MG63 (cell line): ENCODE measurements at places on chromosomes 2 and 18. TPM values are rescaled to one million over a fixed set of nuclear protein-coding genes. Genes with fewer than 3 reads are reported as not detected.
A peak's percentile ranks its signal among the peaks of the same experiment; 100 is the strongest.

- peak; percentile 87 for DNase-seq
These were observed 4.9 kb downstream of the KLHL30 start for GRCh38 chr2:238143239-238143951.

GRCh38 chr2:30710016-30710415 is 97.2 kb downstream of the CAPN13 start:
- no peak for DNase-seq

CD8B2 gene
- total RNA-seq: not detected in 2 replicates

DNA sequence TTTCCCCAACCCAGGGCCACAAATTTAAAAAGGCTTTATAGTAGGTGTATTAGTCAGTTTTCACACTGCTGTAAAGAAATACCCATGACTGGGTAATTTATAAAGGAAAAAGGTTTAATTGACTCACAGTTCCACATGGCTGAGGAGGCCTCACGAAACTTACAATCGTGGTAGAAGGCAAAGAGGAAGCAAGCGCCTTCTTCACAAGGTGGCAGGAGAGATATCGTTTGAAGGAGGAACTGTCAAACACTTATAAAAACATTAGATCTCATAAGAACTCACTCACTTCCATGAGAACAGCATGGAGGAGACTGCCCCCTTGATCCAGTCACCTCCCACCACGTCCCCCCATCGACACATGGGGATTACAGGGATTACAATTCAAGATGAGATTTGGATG is 70.4 kb downstream of the FECH start:
- no peak for DNase-seq

- DNase-seq: no peak
These were observed 40.7 kb downstream of the ONECUT2 start for GRCh38 chr18:57475903-57476302.

GRCh38 chr2:120769787-120770120 is 34.1 kb downstream of the GLI2 start:
- no peak for DNase-seq

DNA sequence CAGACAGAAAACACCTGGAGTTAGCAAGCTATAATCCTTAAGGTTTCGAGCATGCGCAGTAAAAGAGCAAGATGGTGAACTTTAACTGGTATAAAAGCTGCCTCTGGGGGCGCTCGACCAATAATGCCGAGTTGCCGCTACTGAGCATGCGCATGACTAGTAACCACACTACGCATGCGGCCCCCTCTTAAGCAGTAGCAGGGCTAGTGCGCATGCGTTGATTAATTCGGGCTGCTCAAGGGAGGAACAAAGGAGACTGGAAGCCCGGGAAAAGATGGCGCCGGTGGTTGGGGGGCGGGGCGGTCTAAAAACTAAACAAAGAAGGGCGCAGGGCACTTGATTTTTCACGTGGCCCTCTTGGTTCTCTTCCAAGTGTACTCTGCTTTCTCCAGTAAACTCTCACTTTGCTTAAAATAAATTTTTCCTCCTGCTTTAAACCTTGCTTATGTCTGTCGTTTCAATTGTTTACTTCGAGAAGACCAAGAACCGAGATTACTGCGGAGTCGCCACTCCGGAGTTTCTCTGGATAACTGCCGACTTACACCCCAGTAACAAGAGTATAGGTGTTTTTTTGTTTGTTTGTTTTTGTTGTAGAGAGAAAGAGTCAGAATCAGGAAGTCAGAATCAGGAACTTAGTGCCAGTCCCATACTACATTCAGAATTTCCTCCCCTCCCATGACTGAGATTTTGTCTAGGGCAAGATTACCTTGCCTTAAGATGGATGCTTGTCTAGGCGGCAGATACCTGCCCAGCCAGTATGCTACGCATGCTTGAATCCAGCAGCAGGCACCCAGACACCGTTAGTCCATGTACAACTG is 5.8 kb downstream of the XRCC5 start:
- DNase-seq: peak; percentile 95

ST6GAL2 gene
- not detected in 2 replicates for total RNA-seq

DNA sequence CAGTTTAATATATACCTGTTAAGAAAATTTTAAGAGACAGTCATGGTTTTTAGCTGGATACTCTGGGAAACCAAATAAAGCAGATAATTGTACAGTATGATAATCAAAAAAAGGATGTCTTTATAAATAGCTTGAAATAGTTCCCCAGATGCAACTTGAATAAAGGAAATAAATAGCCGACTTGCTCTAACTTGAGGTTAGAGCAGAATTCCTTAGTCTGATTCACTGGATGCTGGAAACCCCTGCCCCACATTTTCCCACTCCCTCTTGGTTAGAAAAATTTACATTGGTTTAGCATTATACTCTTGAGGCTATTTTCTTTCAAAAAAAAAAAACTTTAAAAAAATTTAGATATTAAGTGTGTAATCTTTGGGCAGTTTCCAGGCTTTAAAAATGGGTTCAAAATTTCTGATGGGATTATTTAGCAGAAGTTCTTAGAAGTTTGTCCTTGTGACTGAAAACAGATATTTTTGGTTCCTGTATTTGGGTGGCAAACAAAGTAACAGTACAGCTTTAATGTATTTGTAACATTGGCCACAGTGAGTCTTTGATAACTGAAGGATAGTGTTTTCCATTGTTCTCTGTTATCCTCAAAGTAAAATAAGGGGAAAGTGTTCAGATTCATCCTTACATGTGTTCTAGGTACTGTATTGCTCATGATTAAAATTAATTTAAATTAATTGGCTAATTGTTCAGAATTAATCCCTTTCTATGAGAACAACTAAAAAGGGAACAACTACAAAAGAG is 39.6 kb downstream of the ITGAV start:
- no peak for DNase-seq

DNA sequence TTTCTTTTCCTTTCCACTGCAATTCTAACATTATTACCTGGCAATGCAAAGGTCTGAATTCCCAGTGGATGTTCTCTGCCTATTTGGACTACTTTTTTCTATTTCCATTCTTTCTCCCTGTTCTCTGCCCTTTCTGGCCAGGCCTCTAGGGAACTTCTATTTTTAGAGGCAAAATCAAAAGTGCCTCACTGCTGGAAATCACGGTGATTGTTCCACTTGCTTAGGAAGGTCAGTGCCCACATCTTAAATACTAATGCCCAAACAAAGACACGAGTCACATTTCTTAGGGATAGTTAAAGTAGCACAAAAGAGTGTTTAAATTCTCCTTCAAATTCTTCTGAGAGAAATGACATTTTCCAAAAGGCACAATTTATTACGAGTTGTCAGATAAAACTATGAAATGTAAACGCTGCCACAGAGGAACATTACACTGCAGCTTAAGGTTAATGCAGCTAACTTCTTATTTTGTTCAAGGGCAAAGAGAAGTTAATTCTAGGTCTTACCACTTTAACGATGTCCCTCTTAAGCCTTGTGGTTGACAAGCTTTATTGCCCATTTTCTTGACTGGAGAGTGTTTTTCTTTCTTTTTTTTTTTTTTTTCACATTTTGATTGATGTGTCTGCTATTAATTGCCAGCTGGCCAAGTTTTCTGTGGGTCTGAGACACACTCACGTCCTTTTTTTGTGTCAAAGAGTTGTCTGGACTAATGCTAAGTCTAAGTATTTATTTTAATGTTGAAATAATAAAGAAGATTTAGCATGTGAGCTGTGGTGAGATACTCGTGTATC is 34.7 kb downstream of the ST6GAL2 start:
- DNase-seq: no peak

- DNase-seq: peak; percentile 14
These were observed 68.5 kb downstream of the PIGN start for GRCh38 chr18:62118328-62118727.

DNA sequence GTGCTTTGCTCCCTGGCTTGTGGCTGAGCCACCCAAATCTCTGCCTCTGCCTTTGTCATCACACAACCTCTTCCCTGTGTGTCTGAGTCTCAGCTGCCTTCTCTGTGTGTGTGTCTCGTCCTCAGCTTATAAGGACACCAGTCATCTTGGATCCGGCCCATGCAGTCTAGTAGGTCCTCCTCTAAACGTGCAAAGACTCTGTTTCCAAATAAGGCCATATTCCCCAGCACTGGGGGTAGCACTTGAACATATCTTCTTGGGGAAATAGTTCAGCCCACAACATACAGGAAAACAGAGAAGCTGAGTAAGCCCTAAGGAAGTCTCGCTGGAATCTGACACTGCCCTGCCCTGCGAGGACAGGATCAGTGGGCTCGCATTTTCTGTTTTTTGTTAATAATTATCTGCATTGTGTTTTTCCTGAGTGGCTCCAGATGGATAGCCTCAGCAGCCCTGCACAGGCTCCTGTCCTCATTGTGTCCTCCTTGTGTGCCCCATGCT is 42.1 kb downstream of the MTCL1 start:
- DNase-seq: no peak

ANO7 gene
- total RNA-seq: 0.10 TPM in 1 of 2 replicates, not detected in the other

DNA sequence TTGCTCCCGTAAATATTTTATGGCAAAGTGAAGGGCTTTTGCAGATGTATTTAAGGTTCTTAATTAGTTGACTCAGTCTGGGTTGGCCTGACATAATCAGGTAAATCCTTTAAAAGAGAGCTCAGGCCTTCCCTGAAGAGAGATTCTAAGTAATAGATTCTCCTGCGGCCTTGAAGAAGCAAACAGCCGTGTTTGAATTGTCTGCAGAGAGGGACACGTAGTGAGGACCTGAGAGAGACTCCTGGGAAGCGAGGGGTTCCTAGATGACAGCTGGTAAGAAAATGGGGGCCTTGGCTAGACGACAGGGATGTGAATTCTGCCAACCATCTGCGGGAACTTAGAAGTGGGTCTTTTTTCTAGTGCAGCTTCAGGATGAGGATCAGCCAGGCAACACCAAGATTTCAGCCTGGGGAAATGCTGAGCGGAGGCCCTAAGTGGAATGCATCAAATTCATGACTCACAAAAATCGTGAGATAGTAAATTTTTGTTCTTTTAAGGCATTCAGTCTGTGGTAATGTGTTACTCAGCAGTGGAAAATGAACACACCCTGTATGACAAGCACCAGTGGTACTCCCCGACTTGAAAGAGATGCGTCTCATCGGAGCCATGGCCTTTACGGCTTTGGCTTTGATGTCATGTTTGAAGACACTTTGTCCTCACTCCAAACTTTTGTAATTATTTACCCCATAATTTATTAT is 62.1 kb upstream of the SMIM21 start:
- peak; percentile 66 for DNase-seq

- DNase-seq: no peak
These were observed 19.0 kb downstream of the LCT start for GRCh38 chr2:135817951-135818350.

DNA sequence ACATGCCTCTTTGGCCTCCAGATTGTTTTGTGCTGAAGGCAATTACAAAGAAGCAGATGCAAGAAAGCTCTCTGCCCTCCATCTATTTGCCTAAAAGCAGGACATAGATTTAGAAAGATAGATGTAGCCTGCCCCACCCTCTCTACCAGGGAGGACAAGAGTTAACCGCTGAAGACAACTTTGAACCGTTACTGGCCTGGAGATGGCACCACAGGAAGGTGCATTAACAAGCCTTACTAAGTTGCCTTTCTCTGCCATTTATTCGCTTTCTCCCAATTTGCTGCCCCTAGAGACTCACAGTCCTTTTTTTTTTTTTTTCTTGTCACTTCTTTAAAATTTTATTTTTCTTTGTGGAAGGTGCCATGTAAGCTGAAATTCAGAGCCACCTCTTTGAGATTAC is 28.8 kb upstream of the RMDN2 start:
- DNase-seq: no peak

GRCh38 chr2:239938651-239939486 is 86.3 kb downstream of the NDUFA10 start:
- DNase-seq: no peak

DNA sequence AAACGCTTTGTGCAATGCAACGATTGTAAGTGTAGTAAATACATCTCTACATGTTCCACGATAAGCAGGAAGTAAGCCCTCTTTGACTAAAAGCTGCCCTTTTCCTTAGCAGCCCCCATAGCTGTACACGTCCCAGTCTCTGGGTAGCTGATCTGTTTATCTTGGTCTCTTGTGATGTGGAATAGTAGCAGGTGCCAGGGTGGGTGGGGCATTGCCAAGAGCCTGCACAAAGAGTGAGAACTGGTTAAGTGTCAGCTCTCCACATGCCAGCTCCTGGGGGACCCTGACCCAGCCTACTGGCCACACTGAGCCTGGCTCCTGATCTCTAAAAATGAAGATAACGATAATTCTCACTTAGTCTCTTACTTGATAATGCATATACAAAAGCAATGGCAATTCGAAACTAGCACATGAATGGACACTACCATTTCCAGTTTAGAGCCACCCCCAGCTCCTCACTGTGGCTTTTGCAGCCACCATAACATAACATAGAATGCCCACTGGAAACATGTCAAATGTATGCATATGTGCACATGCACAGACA is 92.3 kb downstream of the MYT1L start:
- no peak for DNase-seq

RNF25 gene
- total RNA-seq: 29.2 and 32.1 TPM in 2 replicates

CD8A gene
- total RNA-seq: not detected in 2 replicates

- DNase-seq: no peak
These were observed 30.3 kb downstream of the PROC start for GRCh38 chr2:127448526-127448925.

DNA sequence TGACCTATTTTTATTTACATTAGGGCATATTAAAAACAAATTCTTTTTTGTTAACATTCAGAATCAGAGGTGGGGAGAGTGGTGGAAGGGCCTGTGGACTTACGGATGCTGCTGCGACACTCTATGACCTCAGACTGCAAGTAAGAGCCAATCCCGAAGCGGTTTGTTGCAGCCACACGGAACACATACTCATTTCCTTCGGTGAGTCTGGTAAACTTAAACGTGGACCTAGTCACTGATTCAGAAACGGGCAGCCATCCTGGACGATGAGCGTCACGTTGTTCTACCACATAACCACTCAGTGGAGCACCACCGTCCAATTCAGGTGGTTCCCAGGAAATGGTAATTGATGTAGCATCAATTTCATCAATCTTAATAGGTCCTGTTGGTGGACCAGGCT is 61.9 kb downstream of the PLEKHA3 start:
- no peak for DNase-seq

UPP2 gene
- total RNA-seq: not detected in 2 replicates

CYP1B1 gene
- total RNA-seq: 21.1 and 27.7 TPM in 2 replicates

GRCh38 chr2:184927040-184927439 is 328.7 kb downstream of the ZNF804A start:
- DNase-seq: no peak

DNA sequence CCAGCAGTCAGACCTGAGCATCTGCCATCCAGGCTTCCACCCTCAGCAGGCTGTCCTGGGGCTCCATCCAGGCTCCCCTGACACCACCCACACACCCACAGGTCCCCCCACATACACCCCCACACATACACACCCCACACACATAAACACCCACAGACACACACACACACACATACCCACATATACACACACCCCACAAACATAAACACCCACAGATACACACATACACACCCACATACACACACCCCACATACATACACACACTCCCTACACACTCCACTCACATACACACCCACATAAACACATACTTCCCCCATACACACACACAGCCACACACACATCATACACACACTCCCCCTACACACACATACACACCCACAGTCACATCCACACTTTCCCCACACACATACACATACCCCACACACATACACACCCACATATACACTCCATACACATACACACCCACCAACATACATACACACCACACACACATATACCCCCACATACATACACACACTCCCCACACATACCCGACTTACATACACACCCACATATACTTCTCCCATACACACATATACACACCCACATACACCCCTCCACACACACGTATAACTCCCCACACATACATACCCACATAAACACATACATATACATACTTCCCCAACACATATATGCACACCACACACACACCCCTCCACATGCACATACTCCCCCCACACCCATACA is 183.3 kb upstream of the ETAA1 start:
- DNase-seq: no peak

NETO1 gene
- total RNA-seq: not detected in 2 replicates

SERPINB3 gene
- total RNA-seq: not detected in 2 replicates
